Activated naive CD4-positive, alpha-beta T cell treated with anti-CD3 and anti-CD28 coated beads for 36 hours (primary cell): ENCODE measurements at places on chromosomes 3 and 15. TPM values are rescaled to one million over a fixed set of nuclear protein-coding genes. Genes with fewer than 3 reads are reported as not detected.

Gene DPPA2
- not detected for total RNA-seq

Gene SETD2
- total RNA-seq: 28.1 TPM

Gene PARP3
- 10.0 TPM for total RNA-seq

Gene TMEM44
- total RNA-seq: 1.7 TPM

Gene CHRFAM7A
- total RNA-seq: not detected

Gene SPRED1
- total RNA-seq: 0.62 TPM

Gene SLC6A1
- not detected for total RNA-seq

Gene TUSC7
- total RNA-seq: not detected

Gene HCLS1
- total RNA-seq: 240 TPM

Gene OXTR
- 0.74 TPM for total RNA-seq

Gene C3orf85
- not detected for total RNA-seq

Gene SLC28A1
- total RNA-seq: not detected

Gene GOLGA8S
- not detected for total RNA-seq

Gene DPP8
- total RNA-seq: 24.9 TPM

Gene IQCF2
- total RNA-seq: not detected

Gene ELL3
- total RNA-seq: 1.0 TPM

Gene EPHA3
- not detected for total RNA-seq

Gene TGM5
- not detected for total RNA-seq

Gene RTP1
- total RNA-seq: not detected

Gene UBAP1L
- total RNA-seq: 1.9 TPM

Gene ZNF660
- total RNA-seq: 0.22 TPM

Gene ACSBG1
- total RNA-seq: not detected

Gene NDUFB4
- 146 TPM for total RNA-seq

Gene CCDC54
- not detected for total RNA-seq

Gene TMEM207
- not detected for total RNA-seq

Gene KIF7
- 0.94 TPM for total RNA-seq

Gene GATA2
- total RNA-seq: 0.35 TPM

Gene CHL1
- not detected for total RNA-seq

Gene GOLGA8Q
- total RNA-seq: 0.29 TPM

Gene EHD4
- total RNA-seq: 31.8 TPM

Gene SI
- not detected for total RNA-seq

Gene LHFPL4
- total RNA-seq: not detected
